ENCODE measurements at places on chromosomes 3 and 15.
A peak's percentile ranks its signal among the peaks of the same experiment; 100 is the strongest.

GRCh38 chr3:65401359-65402305 is 637.1 kb downstream of the MAGI1 start:
- DNase-seq, result peak; percentile 74

DNA sequence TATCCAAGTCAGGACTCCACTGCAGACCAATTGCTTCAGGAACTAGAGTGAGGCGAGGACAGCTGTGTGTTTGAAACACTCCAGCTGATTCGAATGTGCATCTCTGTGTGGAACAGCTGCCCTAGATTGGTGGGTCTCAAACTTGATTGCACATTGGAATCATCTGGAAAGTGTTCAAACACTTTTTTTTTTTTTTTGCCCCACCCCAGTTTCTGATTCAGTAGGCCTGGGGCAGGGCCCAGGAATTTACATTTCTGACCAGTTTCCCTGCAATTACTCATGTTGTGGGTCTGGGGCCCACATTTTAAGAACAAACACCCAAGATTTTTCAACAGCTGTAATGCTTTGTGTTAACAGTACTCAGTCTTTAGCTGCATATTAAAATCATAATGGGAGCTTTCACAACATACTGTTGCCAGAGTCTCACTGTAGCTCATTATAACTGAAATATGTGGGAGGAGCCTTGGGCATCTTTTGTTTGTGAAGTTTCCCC is 156.6 kb downstream of the NR1D2 start:
- DNase-seq, result no peak

- DNase-seq, result no peak
These were observed 233.5 kb downstream of the MYRIP start for GRCh38 chr3:40042752-40043443.

DNA sequence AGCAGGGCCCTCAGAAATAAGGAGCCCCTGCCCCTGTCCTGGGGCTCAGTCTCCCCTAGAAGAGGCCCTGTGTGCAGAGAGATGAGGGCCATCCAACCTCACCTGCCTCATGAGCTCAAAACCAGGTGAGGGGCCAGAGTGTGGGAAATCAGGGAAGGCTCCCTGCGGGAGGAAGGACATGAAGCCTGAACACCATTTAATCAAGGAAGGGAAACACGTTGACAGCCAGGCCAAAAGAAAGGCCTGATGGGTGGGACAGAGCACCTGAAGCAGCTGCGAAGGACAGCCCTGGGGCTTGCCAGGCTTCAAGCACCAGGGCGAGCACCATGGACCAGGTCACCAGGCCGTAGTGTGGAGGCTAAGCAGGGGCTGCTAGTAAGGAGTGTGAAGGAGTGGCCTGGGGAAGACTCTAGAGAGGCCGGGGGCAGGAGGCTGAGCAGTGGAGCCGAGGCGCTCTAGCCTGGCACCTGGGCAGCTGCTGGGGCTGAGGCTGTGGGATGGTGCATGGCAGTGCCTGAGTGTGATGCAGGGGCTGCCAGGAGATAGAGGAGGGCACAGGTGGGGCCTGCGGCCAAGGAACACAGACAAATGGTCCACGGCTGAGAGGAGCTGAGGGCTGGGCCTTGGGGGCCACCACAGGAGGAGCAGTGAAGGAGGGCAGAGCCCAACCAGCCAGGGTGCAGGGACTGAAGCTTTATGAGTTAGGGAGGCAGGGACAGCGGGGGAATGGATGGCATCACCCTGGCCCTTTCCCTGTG is 16.1 kb downstream of the ACAA1 start:
- peak; percentile 38 for DNase-seq

GRCh38 chr3:65524584-65524983 is 514.1 kb downstream of the MAGI1 start:
- DNase-seq, result no peak

DNA sequence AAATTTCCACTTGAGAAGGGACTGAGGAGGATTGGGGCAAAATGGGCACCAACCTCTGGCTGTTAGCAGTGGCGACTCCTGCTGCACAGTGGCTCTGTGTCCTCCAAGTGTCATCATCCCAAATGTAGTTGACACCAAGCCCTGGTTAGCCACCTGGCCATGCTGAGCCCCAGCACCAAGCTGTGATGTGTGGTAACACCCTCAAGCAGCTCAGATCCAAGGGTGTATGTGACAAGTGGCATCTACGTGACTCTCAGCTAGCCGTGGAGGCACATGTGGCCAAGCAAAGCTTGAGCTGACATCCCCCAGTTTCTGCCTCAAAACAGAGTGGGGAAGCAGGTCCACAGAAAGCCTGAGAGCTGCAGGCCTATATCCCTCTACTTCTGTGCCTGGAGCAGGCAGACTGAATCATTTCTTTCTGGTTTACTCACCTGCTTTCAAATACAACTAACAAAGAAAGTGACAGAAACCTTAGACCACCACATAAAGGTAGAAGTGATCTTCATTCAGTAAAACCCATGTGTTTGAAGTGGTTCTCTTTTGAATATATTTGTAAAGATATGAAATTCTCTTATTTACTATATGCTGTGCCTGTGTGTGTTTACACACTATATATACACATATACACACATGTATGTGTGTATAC is 40.0 kb downstream of the FOXP1 start:
- DNase-seq, result no peak

DNA sequence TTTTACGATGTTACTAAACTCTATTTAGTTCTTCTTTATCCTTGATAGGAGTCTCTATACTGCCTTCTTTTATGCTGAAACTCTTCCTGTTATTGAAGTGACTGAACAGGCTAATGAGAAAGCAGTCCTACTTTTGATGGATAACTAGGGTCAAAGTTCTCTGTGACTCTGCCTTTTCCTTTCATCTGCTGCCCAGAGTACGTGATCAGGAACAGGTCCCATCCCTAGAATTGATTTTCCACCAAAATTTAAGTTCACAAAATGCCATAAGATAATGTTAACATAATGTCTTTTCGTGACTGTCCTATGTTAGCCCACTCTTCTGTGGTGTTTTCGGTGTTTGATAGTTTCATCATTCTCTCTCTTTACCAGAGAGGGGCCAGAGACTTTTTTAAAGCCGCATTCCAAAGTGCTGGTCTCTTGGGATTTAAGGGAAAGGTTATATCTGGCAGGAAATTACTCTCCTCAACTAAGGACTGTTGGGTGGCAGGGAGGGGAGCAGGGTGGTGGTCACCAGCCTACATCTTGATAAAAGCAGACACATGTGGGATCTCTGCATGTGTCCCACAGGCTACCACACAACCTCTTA is 50.3 kb upstream of the PLXND1 start:
- no peak for DNase-seq

DNA sequence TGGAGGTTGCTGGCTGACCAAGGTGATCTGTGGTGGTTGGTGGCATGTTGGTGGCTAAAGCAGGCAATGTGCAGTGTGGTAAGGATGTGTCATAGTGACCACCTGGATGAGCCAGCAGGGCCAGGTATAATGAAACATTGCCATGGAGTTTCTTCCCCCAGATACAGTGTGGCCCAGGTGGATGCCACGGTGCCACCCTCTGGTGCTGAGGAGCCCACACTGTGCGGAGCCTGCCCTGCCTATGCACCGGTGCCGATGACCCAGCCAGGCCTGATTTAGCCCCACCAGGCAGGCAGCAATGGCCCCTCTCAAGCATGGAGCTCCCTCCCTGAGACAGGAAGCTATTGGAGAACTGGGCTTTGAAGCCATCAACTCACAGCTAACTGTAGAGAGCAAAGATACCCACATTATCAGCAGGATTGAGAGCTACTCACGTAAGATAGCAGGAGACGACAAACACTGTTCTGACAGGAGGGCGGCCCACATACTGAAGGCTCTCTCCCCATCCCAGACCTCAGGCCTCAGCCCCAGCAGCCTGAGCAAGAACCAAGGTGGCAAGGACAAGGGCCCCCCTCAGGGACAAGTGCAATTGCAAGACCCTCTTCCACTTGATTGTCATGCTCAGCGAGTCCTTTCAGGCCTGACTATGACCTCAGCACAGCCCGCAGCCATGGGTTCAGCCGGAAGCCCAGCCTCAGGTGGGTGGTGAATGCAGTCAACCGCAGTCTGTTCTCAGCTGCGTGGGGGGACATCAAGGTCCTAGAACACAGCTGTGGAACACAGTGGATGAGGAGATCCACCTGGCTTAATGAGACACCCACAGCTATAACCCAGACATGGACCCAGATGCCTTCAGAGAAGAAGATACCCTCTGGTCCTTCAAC is 82.8 kb upstream of the CDV3 start:
- no peak for DNase-seq

GRCh38 chr3:188701485-188701969 is 470.2 kb upstream of the TPRG1 start:
- DNase-seq, result peak; percentile 51

DNA sequence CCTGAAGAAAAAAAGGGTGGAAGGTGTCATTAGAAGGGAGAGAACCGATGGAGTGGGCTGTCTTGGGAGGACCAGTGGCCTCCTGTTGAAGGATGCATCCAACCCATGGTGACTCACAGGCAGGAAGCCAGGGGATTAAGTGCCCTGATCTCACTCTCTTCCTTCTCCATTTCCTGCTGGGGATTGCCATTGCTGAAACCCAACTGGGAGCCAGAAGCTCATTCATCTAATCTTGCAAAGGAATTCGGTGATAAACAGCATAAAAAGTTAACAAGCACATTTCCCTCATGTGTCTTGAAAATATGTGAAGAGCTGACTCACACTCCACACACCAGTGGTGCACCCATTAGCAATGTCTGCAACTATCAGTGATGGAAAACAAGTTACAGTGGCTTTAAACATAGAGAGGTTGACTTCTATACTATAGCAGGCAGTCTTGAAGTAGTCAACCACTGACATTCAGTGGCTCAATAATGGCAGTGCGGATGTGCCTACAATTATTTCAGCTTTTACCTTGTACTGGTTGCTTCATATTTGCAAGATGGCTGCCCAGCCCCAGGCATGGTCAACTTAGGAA is 12.8 kb upstream of the CSRNP1 start:
- peak; percentile 83 for DNase-seq

DNA sequence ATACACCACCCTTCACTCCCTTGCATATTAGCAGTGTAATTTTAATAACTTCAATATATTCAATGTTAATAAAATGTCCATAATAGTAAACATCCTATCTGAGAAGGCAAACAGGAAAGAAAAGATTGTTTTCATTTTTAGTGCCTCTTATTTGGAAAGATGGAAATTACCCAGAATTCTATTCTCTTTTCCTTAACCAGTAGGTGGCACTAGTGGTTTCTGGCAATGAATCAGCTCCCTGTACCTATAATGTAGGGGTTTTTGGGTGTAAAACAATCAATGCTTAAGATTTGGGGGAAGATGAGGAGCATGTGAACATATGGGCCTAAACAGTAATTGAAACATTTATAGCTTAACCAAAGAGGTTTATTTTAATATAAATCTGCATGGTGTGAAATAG is 5.7 kb upstream of the SEMA6D start:
- DNase-seq, result no peak

DNA sequence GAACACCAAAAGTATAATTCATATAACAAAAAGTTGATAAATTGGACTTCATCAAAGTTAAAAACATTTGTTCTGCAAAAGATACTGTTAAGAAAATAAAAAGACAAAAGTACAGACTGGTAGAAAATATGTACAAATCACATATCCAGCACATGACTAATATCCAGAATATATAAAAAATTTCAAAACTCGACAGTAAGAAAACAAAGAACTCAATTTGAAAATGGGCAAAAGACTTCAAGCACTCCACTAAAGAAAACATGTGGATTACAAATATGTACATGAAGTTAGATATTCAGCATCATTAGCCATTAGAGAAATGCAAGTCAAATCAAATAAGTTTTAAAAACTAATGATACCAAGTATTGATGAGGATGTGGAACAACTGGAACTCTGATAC is 6.7 kb downstream of the GK5 start:
- no peak for DNase-seq

- no peak for DNase-seq
These were observed 112.0 kb downstream of the UACA start for GRCh38 chr15:70651303-70651845.

DNA sequence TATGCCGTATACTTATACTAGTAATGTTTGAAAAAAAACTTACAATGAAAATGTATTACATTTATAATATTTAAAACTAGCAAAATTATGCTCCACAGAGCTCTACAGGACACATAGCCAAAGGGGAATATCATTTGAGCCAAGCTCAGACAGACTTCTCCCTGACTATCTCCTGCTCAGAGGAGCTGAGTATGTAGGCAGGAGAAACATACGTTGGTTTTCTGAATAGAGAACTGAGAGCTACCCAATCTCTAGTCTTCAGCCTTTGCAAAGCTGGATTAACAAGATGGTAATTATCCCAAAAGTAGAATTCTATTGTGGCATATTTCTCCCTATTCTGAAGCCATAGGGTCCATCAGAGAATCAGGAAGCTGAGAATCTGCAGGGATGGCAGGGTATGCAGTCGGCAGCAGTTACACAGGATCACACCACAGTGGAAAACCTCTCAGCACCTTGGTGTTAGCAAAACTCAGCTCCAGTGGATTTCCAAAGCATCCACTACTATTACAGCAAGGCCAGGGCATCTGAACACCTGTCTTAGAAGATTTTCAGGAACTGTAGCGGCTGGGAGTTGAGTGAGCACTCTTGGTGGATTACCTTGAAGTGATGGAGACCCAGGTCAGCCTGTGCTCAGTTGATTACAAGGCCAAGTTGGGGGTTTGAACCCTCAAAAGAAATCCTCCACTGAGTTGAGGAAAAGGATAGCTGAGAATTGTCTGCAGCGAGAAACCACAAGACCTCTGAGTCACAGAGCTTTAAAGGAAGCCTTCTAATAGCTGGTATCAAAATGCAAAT is 30.1 kb downstream of the GPR15 start:
- no peak for DNase-seq

DNA sequence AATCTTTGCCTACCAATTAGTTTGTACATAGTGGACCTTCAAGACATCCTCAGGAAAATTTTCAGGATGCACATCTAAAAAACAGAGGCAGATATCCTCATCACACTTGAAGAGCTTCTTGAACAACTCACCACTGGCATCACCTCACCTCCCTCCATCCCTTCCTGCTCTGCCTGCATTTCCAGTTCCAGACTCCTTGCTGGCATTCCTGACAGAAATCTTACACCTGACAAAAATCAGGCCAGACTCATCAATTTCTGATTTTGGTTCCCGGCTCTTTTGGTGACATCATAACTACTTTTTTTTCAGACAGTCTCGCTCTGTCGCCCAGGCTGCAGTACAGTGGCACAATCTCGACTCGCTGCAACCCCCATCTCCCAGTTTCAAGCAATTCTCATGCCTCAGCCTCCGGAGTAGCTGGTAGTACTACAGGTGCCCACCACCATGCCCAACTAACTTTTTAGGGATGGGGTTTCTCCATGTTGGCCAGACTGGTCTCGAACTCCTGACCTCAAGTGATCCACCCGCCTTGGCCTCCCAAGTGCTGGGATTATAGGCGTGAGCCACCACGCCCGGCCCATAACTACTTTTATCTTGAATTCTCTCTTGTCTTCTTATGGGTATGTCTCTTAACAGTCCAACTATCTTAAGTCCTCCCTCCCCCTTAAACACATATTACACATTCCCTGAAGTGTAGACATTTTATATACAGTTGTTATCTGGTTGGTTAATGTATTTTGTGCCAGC is 216.6 kb upstream of the IL12A start:
- no peak for DNase-seq

All from endodermal cell (in vitro differentiated cells).